SK-MEL-5 (cell line): ENCODE measurements at places on chromosomes 4 and X.

DNA sequence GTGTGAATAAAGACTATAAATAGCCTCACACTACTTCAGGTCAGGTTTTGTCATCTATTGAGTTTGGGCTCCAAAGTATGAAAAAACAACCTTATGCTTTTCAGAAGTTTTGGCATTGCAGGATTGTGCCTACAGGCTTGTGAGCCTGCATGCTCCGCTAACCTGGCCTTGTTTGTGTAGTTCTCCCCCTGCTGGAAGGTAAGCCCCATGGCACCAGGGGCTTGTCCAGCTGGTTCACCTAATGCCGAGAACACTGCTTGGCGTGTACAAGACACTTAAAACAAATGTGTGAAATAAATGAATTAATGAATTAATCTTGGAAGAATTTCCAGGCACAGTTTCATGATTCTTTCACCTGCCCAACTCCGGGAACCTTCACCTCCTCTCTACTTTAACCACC is 1.8 kb upstream of the HSD17B10 start:
- DNase-seq = peak; percentile 70

- DNase-seq = no peak
These were observed 277.9 kb downstream of the KLHL13 start for GRCh38 chrX:117838581-117839331.

- no peak for DNase-seq
These were observed 34.2 kb downstream of the ELOVL6 start for GRCh38 chr4:110164251-110164650.

- DNase-seq = no peak
These were observed 74.1 kb downstream of the WDR19 start for GRCh38 chr4:39256436-39256835.

GRCh38 chr4:182222766-182223165 is 20.4 kb upstream of the TENM3 start:
- DNase-seq = no peak

GRCh38 chr4:72375073-72375736 is 193.8 kb downstream of the ADAMTS3 start:
- no peak for DNase-seq

DNA sequence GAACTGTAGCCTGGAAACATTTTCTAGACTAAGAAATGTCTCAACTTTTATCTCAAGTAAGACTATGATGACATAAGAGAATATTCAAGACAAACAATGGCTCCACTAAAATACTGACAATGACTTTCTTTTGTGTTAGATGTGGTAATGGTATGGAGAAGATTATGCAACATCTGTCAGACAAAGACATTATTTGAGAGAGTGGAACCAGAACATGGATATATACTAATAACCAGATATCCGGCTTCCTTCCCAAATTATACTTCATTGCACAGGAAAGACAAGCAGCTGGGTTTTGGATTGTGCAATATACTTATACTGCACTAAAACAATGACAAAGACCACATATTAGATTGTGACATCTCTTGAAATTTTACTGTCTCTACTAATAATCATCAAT is 290.8 kb upstream of the GIMD1 start:
- DNase-seq = peak; percentile 89

GRCh38 chrX:19487520-19488200 is 27.6 kb downstream of the MAP3K15 start:
- DNase-seq = no peak

- peak; percentile 71 for DNase-seq
These were observed 3.5 kb downstream of the FAT1 start for GRCh38 chr4:186719925-186720694.

- peak; percentile 53 for DNase-seq
These were observed 37.4 kb upstream of the BEX4 start for GRCh38 chrX:103177556-103177955.

- DNase-seq = no peak
These were observed 20.4 kb downstream of the TMEM271 start for GRCh38 chr4:555566-556275.

DNA sequence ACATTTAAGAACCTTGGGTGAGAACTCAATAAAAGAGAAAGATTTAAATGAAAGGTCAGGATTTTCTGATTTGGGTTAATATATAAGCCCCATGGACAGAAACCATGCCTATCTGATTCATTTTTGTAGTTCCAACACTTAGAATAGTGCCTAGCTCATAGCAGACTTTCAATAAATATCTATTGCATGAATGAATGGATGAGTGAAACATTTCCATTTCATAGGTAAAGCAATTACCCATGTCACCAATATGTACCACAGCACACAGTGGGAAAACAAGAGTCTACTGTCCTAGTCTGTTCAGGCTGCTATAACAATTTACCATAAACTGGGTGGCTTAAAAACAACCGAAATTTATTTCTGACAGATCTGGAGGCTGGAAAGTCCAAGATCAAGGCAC is 63.9 kb upstream of the PTPN13 start:
- no peak for DNase-seq

DNA sequence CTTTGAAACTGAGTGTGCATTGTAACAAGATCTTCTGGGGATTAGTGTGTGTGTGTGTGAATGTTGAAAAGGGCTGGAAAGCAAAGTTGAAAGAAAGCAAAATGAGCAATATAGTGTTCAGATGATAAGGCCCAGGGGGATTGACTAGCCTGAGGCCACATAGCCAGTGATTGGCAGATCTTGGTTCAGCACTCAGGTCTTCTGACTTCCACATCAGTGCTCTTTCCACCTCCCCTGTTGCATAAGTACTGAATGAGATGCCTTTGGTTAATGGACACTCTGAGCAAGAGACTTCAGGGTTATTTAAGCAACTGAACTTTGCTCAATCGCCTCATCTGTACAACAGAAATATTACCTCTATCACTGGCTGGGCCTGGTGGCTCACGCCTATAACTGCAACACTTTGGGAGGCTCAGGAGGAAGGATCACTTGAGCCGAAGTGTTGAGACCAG is 120.4 kb downstream of the TMEM164 start:
- peak; percentile 26 for DNase-seq

- peak; percentile 74 for DNase-seq
These were observed 293.2 kb downstream of the FBXO8 start for GRCh38 chr4:173990126-173990868.

DNA sequence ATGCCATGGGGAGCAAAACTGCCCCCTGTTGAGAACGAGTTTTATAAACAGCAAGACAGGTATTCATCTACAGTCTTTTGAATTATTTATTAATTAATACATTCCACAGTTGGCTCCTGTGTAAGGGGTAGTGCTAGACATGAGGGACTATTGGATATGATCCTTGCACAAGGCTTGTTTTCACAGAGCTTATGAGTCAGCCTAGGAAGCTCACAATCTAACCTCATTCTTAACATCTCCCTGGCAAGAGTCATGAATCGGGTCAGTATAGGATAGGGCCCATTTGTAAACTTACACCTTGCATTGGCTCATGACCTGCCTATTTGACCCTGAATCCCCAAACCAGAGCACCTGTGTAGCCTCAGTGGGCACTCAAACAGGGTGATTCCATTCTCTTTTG is 209.1 kb upstream of the HCCS start:
- DNase-seq = no peak

GRCh38 chr4:113872426-113873260 is 106.8 kb downstream of the ARSJ start:
- no peak for DNase-seq

DNA sequence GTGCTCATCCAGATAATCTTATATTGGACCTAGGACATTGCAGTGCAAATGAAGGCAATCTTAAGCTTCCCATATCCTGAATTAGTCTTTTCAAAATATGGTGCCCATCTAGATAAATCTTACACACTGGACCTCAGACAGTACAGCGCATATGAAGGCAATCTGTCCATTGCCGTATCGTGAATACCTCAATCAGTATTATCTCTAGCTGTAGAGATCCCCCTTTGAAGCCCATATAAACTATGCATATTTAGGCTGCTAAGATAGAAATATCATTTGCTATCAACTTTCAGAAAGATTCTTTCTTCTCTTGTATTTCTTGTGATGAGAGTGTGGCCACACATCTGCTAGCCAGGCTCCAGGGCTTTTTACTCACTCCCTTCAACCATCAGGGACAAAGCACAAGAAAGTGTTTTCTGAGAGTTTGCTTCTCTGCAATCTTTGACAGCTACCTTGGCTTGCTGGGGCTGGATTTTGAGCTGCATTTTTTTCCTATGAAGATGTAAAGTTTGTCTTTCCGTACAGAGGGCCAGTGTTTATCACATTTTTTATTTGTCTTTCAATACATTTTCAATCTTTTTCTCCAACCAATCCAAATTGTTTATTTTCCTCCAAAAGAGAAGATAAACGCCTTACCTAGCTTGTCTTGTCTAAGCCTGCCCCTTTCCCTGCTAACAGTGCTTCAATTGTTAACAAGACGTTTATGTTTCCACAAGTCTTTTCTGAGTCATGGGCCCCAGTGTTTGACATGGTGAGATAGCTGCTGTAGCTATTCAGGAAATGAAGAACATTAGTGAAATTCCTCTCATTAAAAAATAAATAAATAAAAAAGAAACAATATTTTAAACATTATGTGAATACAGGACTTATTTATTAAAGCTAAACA is 57.6 kb upstream of the FAT1 start:
- DNase-seq = peak; percentile 30

DNA sequence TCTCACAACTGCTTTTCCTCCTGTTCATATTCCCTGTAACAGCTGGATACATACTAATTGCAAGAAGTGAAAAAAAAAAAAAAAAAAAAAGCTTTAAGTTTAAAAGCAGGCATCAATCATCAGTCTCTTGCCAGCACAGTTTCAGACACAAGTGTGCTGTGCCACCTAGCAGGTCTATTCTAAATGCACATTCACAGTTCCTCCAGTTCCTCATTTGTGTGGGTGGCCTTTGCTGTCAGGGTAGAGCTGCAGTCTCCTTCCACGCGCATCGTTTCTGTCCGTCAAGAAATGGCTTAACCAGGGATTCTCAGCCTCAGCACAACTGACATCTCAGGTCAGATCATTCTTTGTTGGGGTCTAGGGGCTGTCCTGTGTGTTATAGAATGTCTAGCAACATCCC is 61.6 kb downstream of the SCML1 start:
- DNase-seq = no peak

- DNase-seq = peak; percentile 2
These were observed 514.9 kb upstream of the LCORL start for GRCh38 chr4:18536428-18536827.

DNA sequence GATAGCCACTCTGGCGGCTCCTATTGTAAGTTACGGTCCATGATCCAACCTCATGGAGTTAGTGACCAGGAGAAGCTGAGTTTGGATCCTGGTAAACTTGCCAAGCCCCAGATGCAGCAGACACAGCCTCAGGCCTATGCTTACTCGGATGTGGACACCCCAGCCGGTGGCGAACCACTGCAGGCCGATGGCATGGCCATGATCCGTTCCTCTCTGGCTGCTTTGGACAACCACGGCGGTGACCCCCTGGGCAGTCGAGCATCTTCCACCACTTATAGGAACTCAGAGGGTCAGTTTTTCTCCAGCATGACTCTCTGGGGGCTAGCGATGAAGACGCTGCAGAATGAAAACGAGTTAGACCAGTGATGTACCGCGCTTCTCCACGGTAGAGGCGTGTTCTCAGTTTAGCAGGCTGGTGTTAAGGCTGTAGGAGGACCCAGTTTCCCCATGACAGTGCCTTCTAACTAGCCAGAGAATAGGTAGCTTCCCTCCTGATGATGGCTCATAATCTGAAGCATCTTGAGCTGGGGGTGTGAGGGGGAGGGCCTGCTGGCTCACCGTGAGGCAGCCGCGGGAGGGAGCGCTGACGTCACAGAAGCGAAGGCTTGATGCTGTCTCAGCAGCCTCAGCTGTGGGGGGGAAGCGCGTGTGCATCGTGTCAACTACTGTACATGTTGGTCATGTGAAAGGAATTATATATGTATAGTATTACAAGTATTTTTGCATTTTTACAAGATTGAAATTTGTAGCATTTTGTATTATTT is 31.1 kb downstream of the ZBTB49 start:
- no peak for DNase-seq

- DNase-seq = no peak
These were observed 1.3 kb downstream of the SULT1E1 start for GRCh38 chr4:69858690-69859089.

DNA sequence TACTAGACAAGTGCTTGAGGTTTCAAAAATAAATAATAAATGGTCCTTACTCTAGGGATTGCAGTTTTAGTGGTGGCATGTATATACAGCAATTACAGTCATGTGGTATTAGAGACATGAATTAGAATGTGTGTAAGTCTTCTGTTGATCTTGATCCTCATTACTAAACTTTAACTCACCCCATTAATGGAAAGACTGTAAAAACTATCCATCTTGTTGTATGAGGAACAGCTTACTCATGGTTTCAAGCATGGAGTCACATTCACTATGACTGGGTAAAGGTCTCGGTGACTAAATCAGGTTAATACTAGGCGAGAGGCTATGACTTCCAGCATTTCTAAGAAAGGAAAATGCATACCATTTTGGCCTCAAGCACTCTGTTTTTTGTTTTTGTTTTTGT is 107.0 kb upstream of the HPGD start:
- no peak for DNase-seq

DNA sequence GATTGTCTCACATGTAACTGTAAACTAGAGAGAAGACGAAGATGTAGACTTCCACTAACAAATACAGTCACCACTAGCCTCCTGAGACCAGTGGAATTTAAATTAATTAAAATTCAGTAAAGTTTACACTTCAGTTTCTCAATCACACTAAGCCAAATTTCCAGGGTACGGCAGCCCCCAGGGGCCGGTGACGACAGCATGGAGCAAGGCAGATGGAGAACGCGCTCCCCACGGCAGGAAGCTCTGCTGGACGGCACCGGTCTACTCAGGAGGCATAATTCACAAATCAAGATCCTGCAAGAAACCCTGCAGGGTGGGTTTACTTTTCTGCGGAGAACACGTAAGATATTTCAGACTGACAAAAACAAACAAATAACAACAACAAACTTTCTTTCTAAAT is 80.7 kb downstream of the FAT1 start:
- DNase-seq = no peak

GRCh38 chr4:82948647-82949204 is 48.2 kb downstream of the THAP9 start:
- no peak for DNase-seq

GRCh38 chr4:27066591-27066990 is 205.9 kb downstream of the STIM2 start:
- no peak for DNase-seq

DNA sequence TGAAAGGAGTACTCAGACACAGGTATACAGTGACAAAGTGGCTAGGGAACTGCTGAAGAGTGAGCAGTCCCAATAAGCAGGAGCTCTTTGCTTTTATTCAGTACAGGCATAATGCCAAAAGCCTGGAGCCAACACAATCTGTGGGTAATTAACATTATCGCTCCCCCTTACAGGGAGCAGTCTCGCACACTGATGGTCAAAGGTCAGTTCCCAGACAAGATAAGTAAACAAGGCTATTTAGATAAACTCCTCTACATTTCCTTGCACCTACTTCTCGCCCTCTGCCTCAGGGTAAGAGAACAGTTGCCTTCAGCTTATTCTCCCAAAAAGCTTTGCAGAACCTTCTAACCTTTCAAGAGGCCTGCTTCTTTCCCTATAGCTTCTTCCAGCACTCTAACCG is 73.9 kb upstream of the TAF9B start:
- no peak for DNase-seq
